ENCODE measurements at places on chromosomes 16 and 17.

GRCh38 chr16:79864781-79865391 is 264.3 kb upstream of the MAF start:
- DNase-seq: no peak

- no peak for DNase-seq
Measured at GRCh38 chr16:68707340-68708152, 29.5 kb upstream of the CDH1 start.

DNA sequence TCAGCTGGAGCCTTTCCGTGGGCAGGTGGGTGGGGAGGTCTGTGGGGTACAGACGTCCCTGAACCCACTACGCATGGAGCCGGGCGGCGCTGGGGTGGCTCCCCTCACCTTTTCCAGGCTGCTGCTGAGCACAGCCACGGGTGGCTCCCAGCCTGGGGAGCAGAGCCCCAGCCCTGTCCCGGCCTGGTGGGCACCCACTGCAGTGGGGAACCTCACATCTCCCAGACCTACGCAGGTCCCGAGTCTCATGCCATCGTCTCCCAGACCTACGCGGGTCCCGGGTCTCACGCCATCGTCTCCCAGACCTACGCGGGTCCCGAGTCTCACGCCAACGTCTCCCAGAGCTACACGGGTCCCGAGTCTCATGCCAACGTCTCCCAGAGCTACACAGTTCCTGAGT is 17.0 kb upstream of the APRT start:
- DNase-seq: no peak

DNA sequence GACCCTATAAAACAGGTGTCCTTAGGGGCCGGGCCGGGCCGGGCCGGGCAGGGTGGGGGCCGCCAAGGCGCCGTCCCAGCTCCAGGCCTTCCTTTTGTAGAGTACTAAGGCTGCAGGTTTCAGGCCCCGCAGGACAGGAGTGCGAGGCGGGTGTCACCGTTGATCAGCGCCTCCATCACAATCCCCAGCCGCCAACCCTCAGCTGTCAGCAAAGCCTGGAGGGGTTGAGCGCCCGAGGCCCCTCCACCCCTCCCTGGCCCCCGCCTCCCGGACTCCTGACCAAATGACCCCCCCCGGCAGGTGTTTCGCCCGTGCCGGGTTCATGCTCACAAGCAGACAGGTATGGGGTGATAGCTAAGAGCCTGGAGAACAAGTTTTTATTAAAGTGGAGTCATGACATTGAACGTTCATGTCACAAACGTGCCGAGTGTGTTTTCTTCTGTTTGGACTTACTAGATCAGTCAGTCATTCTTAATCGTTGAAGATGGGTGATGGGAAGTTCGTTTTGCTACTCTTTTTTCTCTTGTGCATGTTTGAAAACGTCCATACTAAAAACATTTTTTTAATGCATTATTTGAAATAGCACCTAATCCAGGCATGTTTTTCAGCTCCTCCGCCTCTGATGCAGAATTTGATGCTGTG is 534 bp downstream of the ARL2BP start:
- DNase-seq: no peak

- no peak for DNase-seq
Measured at GRCh38 chr17:6079155-6079888, 9.1 kb downstream of the WSCD1 start.

GRCh38 chr16:89155184-89155679 is 16.3 kb upstream of the CDH15 start:
- DNase-seq: no peak

GRCh38 chr17:33515974-33516373 is 222.9 kb upstream of the ASIC2 start:
- no peak for DNase-seq

DNA sequence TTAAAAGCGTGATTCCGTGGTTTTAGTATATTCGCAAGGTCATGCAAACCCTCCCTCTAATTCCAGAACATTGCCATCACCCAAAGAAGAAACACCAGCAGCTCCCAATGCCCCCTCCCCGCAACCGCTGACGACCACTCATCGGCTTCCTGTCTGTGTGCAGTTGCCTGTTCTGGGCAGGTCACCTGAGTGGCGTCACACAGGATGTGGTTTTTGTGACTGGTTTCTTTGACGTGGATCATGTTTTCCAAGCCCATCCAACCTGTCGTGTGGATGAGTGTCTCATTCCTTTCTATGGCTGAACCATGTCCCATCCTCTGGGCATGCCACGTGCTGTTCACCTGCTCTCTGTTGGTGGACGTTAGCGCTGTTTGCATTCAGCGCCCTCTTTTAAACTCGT is 8.2 kb upstream of the ATP2C2 start:
- DNase-seq: no peak

DNA sequence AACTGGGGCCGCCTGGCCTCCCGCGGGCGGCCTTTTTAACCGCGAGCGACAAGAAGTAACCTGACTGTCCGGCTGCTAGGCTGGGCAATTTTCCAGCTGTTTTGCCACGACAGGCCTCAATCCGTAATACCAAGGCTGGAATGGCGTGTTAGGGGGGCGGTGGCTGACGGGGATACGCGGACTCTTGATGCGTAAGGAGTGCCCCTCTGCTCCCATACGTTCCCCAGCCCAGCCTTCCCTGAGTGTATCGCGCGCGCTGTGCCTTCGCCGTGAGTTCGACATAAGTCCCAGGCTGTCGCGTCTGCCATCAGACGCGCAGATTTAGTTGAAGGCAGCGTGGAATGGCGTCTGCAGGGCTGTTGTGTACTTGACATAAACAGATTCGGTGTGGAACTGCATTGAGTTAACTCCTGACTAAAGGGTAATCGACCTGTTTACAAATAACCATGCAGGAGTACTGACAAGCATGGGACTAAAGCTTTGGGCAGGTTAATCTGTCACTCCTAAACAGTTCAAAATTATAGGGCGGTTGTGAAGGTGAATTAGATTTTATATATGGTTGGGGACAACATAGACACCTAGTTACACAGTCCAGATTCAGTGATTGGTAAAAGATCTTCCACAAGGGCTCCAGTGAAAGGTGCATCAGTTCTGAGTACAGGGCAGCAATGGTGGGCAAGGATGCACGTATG is 16.6 kb upstream of the ERN1 start:
- peak; percentile 17 for DNase-seq

- DNase-seq: no peak
Measured at GRCh38 chr17:29155227-29155965, 24.8 kb downstream of the MYO18A start.

DNA sequence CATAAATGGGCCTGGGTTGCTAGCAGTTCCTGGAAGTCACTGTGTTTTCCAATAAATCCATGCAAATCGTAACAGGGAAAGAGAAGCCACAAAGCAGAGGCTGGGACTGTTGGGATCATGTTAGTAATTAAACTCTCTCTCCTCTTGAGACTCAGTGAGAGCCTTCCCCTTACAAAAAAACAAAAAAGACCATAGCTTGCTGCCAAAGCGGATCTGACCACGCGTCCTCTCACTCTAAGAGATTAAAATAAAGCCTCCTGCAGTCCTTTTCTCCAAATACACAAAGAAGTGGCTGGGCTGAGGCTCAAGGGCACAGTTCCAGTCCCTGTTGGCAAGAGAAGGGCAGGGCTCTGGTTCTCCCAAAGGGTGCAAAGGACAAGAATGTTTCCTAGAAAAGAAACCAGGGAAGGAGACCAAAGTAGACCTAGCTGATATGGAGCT is 38.5 kb downstream of the PIGL start:
- no peak for DNase-seq

DNA sequence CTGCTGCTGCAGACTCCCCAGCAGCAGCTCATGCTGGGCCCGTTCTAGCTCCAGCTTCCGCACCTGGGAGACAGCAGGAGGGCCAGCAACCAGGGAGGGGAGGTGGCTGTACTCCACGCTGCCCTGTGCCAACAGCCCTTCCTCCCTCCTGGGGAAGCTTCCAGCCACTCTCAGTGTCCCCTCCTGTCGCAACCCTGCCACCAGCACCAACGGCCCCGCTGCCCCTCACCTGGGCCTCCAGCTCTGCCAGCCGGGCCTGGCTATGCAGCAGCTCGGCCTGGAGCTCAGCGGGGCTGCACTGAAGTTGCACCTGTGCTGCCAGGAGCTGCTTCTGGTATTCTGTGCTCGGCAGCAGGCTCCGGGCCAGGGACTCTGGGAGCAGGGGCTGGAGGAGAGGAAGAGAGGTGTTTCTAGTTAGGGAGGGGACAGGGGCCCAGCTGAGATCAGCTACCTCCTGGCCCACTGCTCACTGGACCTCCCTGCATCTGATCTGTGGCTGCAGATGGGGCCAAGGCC is 15.4 kb upstream of the MRPL38 start:
- no peak for DNase-seq

DNA sequence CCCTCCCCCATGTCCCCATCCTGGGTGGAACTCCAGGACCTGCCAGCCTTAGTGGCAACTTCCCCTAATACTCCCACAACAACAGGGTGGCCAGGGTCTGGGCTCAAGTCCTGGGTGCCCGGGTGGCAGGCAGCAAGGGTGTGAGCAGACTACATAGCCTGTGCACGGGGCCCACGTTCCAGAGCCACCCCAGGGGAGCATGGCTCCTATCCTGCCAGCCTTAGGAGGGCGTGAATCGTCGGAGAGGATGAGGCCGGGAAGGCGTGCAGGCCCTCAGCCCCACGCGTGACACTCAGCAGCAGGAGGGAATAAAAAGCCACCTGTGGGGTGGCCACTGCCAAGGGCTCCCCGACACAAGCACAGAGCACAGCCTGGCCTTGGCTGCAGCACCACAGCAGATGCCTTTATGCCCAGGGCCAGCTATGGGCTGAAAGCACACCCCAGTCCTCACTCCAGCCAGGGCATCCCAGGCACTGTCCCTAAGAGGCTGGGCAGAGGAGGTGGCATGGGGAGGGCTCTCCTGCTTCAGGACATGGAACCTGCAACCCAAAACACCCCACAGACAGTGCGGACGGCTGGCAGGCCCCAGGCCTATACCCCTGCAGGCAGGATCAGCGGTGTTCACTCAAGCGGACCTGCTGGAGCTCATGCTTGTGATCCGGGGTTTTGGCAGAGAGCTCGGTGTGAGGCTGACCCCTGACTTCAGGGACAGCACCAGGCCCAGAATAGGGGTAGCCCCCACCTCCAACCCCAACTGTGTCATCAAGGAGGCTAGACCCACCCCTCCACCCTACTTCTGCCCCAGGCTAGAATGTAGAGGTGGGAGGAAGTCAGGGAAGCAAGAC is 2.7 kb downstream of the BCAR1 start:
- DNase-seq: no peak

DNA sequence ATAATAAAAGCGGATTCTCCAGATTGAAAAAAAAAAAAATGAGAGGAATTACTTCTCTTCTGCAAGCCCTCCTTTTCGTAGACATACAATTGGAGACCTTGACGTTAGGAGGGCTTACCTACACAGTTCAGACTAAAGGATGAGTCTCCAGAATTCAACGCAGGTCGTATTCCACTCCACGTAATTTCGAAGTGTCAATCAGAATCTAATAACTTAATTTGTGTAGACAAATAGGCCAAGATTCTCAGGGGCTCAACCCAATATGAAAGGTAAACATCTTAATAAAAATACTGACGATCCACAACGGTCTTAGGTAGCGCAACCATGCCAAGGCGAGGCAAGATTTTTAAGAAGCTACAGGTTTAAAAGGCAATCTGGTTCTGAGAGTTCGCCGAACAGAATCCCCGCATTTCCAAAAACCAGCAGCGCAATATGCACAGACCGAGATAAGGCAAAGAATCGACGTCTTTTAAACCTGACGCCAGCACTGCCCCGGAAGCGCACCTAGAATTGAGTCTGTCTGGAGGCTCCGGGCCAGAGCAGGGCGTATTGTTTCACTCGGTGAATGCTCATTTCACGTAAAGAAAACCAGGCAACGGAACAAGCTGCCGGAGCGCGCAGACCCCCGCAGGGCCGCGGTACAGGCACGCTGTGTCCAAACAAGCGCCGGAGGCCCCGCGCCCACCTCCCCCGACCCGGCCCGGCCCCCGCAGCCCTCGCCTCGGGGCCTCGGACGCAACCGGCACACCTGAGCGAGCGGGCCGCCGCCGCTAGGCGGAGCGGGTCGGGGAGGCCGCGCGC is 623 bp downstream of the MBTPS1 start:
- no peak for DNase-seq

GRCh38 chr16:80703131-80704071 is 101.0 kb downstream of the CDYL2 start:
- DNase-seq: no peak

DNA sequence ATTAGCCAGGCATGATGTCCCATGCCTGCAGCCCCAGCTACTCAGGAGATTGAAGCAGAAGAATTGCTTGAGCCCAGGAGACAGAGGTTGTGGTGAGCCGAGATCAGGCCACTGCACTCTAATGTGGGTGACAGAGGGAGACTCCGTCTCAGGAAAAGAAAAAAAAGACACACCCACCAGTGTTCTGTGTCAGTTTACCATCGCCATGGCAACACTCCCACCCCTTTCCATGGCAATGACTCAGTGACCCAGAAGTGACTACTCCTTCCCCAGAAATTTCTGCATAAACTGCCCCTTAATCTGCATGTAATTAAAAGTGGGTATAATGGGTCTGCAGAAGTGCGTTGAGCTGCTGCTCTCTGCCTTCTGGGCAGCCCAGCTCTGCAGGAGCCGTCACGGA is 4.0 kb upstream of the ZC3H18 start:
- DNase-seq: peak; percentile 32

- no peak for DNase-seq
Measured at GRCh38 chr16:83915081-83915480, 16.2 kb downstream of the MLYCD start.

GRCh38 chr16:51497541-51498211 is 346.6 kb upstream of the SALL1 start:
- no peak for DNase-seq

GRCh38 chr16:23343643-23344612 is 41.8 kb downstream of the SCNN1B start:
- no peak for DNase-seq

DNA sequence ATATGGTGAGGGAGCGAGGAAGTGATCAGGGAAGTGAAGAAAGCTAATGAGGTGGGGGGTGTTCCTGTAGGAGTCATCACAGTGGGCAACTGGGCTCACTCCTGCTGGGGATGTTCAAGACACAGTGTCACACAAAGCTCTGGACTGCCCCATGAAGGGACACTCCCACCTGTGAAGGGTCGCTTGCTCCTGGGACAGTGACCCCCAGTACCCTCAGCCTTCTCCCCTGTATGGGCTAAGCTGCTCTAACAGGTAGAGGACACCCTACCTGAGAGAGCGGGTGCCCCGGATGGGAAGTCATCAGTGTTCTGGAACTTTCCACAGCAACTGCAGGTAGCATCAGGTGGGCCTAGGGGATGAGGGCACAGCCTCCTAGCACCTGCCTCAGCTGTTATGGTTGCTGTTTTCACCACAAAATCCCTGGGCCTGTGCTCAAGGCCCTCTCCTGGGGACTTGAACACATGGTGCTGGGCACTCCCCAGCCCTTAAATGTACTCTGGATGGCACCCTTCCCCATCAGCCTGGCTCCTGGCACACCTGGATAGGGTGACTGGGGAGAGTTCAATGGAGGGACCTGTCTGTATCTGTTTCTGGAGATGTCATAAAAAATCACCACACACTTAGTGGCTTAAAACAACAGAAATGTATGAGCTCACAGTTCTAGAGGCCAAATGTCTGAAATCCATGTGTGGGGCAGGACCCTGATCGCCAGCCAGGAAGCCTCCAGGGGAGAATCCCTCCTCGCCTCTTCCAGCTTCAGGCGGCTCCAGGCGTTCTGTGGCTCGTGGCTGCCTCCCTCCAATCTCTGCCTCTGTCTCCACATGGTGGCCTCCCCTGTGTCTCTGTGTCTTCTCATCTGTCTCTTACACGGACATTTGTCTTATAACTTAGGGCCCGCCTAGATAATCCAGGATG is 104.0 kb upstream of the CDH5 start:
- DNase-seq: no peak
